ENCODE measurements at places on chromosomes 13 and 19. TPM values are rescaled to one million over a fixed set of nuclear protein-coding genes. Genes with fewer than 3 reads are reported as not detected.

Gene LYPD3
- 0.59 TPM for total RNA-seq

DNA sequence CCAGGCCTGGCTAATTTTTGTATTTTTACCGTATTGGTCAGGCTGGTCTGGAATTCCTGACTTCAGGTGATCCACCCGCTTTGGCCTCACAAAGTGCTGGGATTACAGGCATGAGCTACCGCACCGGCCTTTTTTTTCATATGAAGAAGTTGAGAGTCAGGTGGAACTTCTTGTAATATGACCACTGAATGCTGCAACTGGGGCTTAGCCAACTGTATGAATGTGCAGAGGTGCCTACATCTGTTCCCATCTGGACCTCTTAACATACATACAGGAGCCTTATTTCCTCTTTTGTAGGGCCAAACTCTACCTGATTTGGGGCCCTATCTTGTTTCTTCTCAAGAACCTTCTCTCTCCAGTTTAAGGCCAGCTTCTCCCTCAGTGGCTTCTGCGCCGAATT lies 11.9 kb upstream of the GGACT start:
- H3K4me1 ChIP-seq = no peaks in the 10 kb centered on the region
- no peak for DNase-seq
- no peaks in the 10 kb centered on the region for H3K27me3 ChIP-seq
- no peak overlapping the region for H3K4me3 ChIP-seq

- no peaks in the 10 kb centered on the region for H3K36me3 ChIP-seq
- no peaks in the 10 kb centered on the region for H3K4me1 ChIP-seq
Measured at GRCh38 chr13:29956853-29957252, 106.4 kb upstream of the UBL3 start.

GRCh38 chr13:44747179-44747578 lies 171.0 kb upstream of the TSC22D1 start:
- no peaks in the 10 kb centered on the region for H3K4me1 ChIP-seq
- no peak for DNase-seq
- no peaks in the 10 kb centered on the region for H3K36me3 ChIP-seq
- H3K27me3 ChIP-seq = no peaks in the 10 kb centered on the region
- H3K4me3 ChIP-seq = no peak overlapping the region
- no peak overlapping the region for H3K27ac ChIP-seq

- H3K27me3 ChIP-seq = no peaks in the 10 kb centered on the region
- no peaks in the 10 kb centered on the region for H3K36me3 ChIP-seq
- no peaks in the 10 kb centered on the region for H3K4me1 ChIP-seq
- no peak overlapping the region for H3K27ac ChIP-seq
- no peak for DNase-seq
Measured at GRCh38 chr13:91154558-91155353, 192.7 kb upstream of the MIR17HG start.

DNA sequence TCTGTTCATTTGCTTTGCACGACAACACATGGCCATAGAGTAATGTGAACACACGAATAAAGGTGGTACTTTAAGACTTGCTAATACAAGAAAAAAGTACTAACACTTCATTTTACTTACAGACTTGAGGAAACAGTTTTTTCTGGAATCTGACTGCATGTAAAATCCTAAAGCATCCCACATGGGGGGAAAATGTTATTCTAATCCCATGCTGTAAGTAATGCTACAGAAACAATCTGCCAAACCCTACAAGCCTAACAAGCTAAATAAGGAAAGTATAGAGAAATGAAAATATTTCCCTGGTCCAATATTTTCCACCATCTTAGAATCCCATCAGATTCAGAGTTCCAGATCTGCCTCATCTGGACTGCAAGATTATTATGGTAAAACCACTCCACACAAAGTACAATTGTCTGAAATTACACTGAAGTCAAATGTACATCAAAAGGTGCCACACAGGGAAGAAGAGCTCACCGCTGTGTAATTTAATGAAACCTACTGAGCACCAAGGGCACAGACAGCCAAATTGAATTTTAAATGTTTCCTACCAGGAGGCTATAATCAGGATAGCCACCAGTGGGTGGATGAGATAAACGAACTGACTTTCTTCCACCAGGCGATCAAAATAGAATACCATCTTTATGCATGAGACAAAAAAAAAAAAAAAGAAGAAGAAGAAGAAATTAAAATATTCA lies 22.0 kb downstream of the LHFPL6 start:
- no peaks in the 10 kb centered on the region for H3K4me1 ChIP-seq
- H3K27me3 ChIP-seq = no peaks in the 10 kb centered on the region
- no peak for DNase-seq
- no peak overlapping the region for H3K27ac ChIP-seq

Gene CFAP97D2
- total RNA-seq = not detected

Gene PLPP2
- total RNA-seq = 88.6 TPM

- no peaks in the 10 kb centered on the region for H3K27me3 ChIP-seq
Measured at GRCh38 chr13:25869941-25870340, 181.9 kb downstream of the SHISA2 start.

GRCh38 chr19:50315773-50316448 lies 13.3 kb downstream of the KCNC3 start:
- no peaks in the 10 kb centered on the region for H3K36me3 ChIP-seq
- no peak overlapping the region for H3K27ac ChIP-seq
- peaks cover 11% of the 10 kb centered on the region for H3K27me3 ChIP-seq
- H3K4me3 ChIP-seq = no peak overlapping the region

GRCh38 chr13:109362616-109363015 lies 423.8 kb downstream of the IRS2 start:
- no peak for DNase-seq
- no peak overlapping the region for H3K4me3 ChIP-seq
- H3K36me3 ChIP-seq = no peaks in the 10 kb centered on the region
- no peaks in the 10 kb centered on the region for H3K4me1 ChIP-seq
- H3K27me3 ChIP-seq = no peaks in the 10 kb centered on the region
- H3K27ac ChIP-seq = no peak overlapping the region

- no peaks in the 10 kb centered on the region for H3K4me1 ChIP-seq
- H3K27ac ChIP-seq = no peak overlapping the region
- H3K36me3 ChIP-seq = no peaks in the 10 kb centered on the region
- DNase-seq = no peak
- H3K27me3 ChIP-seq = no peaks in the 10 kb centered on the region
- H3K4me3 ChIP-seq = no peak overlapping the region
Measured at GRCh38 chr13:98004107-98004506, 50.6 kb downstream of the IPO5 start.

- DNase-seq = no peak
- H3K27ac ChIP-seq = peak overlapping the region; percentile 100
- H3K4me1 ChIP-seq = peaks cover 14% of the 10 kb centered on the region
- H3K4me3 ChIP-seq = peak overlapping the region; percentile 90
- no peaks in the 10 kb centered on the region for H3K36me3 ChIP-seq
- H3K27me3 ChIP-seq = no peaks in the 10 kb centered on the region
Measured at GRCh38 chr19:12794196-12794941, 3.1 kb downstream of the JUNB start.

Gene NKPD1
- not detected for total RNA-seq

Data from colonic mucosa (tissue), 4 donors.